ENCODE measurements at places on chromosomes 7 and 10.

- DNase-seq, result no peak
These were observed 44.0 kb downstream of the LDB3 start for GRCh38 chr10:86712317-86712707.

- DNase-seq, result no peak
These were observed 30.4 kb downstream of the RUNDC3B start for GRCh38 chr7:87658553-87658952.

GRCh38 chr7:129176916-129177710, 11.3 kb upstream of the SMO start:
- DNase-seq, result no peak

- DNase-seq, result no peak
These were observed 92.9 kb downstream of the BMPR1A start for GRCh38 chr10:86849181-86849894.

- DNase-seq, result peak; percentile 48
These were observed 50.5 kb downstream of the CDK6 start for GRCh38 chr7:92785923-92786322.

DNA sequence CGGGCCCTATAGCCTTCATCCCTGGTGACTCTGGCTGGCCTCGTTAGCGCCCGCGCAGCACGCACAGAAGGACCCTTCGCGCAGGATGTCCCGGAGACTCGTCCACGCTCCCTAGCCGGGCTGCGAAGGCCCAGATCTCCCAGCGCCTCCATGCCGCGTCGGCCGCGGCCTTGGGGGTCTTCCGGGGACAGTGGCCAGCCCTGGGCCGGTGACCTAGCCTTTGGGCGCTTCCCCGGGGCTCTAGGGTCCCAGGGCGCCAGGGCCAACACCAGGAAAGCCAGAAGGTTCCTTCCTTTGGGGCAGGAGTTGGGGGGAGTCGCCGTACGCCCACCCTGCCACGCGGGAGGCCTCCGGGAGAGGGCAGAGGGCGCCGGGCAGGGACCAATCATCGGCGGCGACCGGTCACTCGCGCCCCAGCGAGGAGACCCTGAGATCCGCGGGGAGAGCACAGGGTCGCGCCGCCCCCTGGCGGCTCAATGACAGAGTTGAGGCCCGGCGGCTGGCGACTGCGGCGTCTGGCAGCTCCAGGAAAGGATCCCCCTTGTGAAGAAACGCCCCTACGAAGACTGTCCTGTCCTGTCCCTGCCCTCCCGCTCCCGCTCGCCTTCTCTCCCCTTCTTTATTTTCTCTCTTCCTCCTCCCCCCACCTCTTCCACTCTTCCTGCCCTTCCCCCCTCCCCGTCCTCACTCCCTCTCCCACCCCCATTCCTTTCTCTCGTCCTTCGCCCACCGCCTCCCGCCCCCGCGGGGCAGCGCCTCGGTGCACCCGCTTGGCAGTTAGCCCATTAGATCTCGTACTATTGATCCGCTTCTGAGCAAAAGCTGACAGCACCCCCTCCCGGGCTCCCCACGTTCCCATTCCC, 62.3 kb upstream of the LBX1 start:
- no peak for DNase-seq

- no peak for DNase-seq
These were observed 82.4 kb downstream of the DLG5 start for GRCh38 chr10:77844177-77844576.

DNA sequence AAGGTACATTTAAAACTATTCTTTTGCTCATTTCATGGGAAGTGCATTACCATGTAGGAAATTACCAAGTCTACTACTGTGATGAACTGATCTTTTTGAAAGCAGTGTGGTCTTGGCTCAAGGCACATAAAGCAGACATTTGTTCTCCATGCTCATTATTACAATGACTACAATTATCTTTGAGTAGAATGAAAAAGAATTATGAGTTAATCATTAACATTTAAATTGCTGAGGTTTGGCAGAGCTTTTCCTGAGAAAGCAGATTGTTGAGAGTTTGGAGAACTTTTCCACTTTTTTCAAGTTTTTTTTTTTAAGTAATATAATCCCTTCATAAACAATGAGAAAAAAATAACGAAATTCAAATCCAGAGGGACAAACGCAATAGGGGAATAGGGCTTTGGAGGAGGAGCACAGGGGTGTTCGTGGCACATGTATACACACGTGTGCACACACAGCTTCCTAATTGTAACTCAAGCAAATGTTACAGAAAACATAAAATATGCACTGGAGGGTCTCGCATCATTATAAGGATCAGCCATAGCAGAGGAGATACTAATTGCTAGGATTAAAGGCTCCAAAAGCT, 8.9 kb upstream of the CUBN start:
- peak; percentile 34 for DNase-seq

DNA sequence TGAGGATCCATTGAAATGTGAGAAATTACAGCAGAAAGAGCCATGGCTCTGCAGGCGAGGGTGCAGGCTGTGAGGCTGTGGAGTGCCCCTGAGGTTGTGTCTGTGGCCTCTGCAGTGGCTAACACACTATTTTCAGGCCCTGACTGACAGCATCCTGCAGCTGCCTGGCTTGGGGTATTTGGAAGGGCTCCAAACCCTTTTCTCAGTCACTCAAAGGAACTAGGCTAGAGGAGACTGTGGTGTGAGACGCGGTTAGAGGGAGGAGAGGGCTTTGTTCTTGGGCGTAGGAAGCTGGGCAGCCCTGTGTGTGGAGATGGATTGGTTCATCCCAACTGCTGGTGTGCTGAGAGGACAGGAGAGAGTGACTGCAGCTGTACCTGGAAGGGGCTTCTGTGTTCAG, 134.9 kb downstream of the RAMP3 start:
- no peak for DNase-seq

DNA sequence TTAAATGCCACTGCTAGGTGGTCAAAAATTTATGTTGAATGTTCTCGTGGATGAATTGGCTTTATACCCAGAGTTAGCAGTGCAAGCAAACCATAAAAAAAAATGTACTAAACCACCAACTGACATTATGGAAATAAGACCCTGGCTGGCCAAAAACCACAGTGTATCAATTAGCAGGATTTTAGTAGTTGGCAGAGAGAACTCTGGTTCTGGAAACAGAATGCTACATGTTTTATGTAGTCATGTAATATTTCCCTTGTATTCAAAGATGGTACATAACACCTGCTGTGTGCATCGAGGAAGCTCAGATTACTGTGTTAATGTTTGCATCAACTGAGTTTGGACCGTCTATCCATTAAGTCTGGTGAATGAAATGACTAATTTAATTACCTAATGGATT, 618.5 kb downstream of the CCSER2 start:
- no peak for DNase-seq

DNA sequence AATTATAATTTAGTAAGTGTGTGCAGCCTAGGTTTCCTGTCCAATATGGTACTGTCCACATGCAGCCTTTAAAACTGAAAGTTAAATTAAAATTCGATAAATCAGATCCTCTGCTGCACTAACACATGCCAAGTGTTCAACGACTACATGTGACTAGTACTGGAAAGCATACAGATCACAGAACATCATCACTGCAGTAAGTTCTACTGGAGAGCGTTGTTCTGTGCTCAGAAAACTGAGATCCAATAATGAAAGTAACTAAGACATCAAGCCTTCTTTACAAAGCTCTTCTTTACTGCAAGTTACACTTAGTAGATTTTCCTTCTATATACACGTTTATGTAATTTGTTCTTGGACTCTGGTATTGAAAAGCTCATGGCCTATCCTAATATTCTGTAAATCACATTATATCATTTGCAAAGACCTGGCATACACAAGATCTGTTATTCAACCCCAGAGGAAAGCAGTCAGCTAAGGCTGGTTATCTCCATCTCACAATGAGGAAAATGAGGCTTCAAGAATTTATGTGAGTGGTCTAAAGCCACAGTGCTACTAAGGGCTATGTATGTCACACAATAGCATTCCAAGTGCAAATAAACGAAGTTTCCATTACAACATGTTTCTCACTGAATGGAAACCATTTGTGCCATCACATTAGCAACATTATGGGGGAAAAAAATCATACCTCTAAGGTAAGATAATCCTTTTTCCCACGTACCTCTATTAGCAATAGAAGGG, 77.6 kb downstream of the VPS41 start:
- DNase-seq, result peak; percentile 13

GRCh38 chr10:97333601-97334369, 744 bp downstream of the FRAT2 start:
- DNase-seq, result peak; percentile 35

DNA sequence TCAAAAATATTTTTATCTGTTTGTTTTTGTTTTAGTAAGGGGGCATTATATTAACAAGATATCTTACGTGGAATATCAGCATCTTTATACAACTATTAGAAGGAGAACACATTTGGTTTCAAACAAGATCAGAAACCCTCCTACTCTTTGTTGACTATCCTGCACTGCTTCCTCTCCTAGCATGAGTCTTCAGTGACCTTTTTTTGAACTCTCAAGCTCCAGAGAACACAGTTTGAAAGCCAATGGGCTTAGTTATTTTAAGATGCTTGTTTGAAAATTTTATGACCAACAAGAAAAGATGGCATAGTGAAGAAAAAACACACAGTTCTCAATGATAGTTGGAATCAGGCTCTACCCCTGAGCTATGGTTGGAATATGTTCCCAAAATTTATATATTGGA, 37.2 kb upstream of the RTKN2 start:
- DNase-seq, result no peak

GRCh38 chr10:121027371-121027770, 176.2 kb downstream of the WDR11 start:
- DNase-seq, result no peak

DNA sequence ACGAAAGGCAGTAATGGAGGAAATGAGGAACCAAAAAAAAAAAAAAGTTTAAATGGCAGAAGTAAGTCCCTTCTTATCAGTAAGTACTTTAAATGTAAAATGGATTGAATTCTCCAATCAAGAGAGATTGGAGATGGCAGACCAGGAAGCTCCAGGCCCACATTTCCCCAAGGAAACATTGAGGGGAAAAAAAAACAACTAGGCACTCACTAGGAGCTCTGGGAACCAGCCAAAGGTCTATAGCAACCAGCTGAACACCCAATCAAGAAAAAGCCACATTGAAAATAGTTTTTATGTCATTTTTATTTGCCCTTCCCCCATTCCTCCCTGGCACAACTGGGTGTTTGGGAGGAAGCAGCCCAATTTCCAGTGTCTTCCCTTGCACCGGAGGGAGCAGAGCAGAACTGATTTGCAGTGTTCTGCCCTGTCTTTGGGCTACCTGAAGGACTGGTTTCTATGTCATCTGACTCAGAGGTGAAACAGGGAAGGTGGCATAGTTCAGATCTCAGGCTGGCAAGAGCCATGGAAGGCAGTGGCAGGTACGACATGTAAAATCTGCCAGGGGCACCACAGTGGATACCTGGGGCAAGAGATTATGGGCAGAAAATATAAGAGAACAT, 121.9 kb downstream of the SMURF1 start:
- peak; percentile 27 for DNase-seq

GRCh38 chr7:47932016-47932415, 16.2 kb downstream of the PKD1L1 start:
- peak; percentile 57 for DNase-seq

- no peak for DNase-seq
These were observed 18.6 kb downstream of the NPFFR1 start for GRCh38 chr10:70265032-70265689.

DNA sequence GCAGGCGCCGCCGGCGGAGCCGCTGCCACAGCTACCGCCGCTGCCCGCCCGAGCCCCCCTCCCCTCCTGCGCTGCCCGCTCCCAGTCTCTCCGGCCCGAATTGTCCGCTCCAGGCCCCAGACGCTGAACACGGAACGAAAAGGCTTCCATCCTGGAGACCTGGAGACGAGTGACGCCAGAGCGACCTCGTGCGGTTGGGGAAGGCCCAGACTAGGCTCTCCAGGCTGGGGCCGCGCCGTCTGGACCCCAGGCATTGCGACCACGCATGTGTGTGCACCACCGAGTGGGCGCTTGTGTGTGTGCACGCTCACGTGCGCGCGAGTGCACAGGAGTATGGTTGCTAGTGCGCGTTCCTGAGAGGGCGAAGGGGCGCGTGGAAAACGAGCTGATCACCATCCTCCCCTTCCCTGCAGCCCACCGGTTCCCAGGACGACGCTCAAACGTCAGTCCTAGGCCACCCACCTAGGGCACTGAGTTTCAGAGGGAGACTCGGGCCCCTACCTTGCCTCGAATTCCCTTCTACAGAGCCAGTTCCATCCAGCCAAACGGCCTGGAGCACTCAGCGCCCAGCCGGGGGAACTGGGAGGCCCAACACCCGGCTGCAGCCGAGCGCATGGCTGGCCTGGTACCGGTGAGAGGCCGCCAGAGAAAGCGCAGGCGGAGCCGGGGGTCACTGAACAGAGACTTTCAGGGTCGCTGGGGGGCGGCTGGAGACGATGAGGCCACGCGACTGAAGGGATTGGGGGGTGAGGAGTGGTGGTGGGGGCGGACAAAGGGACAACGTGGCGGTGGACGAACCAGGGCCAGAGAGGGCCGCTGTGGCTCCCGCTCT, 11.6 kb downstream of the LBX1 start:
- DNase-seq, result no peak

GRCh38 chr7:36627836-36628235, 96.5 kb downstream of the AOAH start:
- DNase-seq, result no peak

DNA sequence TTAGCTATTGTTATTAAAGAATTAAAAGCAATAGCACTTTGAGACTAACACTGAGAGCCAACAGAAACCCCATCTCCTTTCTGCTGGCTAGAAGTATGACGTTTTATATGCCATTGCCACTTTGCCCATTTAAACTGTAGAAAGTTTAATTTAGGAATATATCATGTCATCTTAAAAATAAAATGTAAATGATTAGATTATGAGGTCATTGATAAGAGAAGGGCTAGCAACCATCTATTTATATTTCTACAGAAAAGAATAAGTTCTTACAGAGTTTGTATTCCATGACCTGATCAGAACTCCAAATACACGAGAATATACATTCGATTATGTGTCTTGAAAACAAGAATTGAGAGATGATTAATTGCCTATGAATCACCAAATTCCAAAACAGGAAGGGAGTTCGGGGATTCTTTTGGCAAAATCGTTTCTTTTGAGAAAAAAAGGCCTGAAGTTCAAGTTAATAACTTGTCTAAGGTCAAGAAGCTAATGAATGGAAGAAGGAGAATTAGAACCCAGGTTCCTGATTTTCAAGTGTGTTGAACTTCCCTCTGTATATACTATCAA, 227.0 kb downstream of the TRIL start:
- DNase-seq, result no peak

DNA sequence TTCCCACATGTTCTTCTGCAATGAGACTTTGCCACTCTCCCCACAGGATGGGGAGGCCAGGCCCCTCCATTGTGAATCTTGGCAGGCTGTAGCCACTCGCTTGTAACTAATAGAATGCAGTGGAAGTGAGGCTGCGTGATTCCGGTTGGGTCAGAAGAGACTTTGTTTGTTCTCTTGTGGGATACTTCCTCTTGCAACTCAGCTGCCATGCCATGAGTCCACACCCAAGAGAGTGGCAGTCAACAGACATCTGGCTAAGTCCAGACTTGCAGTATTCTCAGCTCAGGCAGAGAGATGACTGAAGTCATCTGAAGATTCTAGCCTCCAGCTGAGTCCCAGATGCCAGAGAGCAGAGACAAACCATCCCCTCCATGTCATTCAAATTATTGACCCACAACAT, 153.4 kb upstream of the GDF10 start:
- no peak for DNase-seq

- DNase-seq, result no peak
These were observed 113.9 kb upstream of the PLXNA4 start for GRCh38 chr7:132690174-132690573.
